Activated T-cell treated with anti-CD3 and anti-CD28 coated beads, Interleukin-2, amount 50 U/mL, for 24 hours (primary cell): ENCODE measurements at places on chromosomes 4 and X.

DNA sequence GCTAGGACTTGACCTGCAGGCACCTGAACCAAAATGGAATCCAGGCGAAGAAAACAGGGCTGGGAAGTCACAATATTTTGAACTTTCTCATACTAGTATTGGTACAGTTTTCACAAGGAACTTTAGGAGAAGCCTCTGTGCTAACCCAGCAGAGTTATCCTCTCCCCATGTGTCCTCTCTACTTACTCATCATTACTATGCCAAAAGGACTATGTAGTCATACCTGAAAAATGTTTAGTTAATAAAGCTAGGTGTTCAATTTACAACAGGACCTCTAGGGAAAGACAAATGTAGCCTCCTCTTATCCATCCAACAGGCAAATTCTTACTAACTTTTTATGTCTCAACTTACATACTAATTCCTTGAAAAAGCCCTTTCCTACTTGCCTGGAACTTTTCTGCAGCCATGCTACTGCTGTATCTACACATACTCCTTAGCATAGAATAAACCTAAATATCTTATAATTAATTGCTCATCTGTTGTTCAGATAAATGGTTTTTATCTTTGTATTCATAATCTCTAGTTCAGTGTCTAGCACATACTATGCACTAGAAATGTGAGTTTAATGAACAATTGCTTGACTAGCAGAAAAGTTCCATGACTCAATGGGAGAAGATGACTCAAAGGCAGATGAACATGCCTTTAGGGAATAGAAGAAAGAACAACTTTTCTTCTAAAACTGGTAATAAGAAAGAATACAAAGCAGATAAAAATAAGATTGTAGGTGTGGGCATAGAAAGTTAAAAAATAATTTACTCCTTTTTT is 215.5 kb upstream of the VEGFC start:
- DNase-seq: no peak

GRCh38 chr4:122783301-122784215 is 43.1 kb upstream of the FGF2 start:
- no peak for DNase-seq

DNA sequence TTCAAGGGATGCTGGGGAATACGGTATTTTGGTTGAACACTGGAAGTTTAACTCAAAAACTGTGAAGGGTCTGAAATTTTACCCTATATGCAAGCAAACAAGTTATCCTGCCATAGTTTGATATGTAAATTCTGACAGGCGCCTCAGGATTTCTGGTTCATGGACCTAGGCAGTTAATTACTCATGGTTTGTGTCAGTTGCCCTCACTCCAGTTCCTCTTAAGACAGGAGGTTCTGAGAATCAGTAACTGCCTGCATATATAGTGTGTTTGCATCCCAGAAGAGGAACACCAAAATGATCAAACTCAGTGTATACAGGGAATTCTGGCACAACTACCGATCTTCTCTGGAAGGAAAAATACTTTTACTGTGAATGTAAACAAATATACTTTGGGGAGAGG is 360.4 kb upstream of the NWD2 start:
- DNase-seq: no peak

DNA sequence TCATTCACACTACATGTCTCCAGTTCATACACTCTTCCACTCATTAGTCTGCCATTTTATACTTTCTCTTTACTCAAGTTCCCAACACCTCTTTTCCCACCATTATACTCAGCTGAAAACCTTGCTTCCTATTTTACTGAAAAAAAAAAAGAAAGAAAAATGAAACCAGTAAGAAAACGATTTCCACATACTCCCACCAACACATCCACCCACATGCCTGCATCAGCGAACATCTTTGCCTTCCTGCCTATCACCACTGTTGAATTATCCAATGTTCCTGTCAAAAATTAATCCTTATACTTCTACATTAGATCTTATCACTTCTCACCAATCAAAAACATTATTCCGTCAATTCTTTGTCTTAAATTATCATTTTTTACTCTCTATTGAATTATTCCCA is 188.1 kb upstream of the FAM241A start:
- no peak for DNase-seq

DNA sequence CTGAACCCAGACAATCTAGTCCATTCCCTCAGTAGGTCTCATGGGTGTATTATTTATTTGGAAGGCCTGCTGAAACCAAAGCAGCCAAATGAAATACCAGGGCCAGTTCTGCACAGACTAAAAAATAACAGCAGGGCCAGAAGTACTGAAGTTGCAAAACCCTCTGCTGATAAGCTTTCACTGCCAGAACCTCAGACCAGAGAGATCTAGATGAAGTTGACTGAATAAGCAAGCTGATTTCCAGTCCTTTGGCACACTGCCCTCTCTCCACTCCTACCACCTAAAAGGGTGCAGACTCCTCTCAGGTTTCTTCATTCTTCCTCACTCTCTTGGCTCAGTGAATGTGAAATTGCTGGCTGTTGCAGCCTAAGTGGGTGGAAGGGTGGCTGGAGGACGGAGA is 276.7 kb upstream of the KLF3 start:
- no peak for DNase-seq

DNA sequence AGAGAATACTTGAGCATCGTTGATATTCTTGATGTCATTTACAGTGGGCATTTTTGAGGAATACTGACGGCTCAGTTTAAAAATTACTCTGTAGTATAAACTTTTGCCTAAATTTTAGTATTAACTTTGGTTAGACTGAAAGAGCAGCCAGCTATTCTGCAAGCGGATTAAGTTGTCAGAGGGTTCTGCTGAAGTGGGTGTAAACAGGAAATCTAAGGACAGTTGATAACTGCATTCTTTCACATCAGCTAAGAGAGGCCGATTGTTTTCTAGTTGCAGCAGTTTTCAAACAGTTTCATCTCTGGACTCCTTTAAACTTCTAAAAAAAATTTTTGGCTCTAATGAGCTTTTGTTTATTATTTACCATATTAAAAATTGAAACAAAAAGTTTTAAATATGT is 149.6 kb downstream of the RAPGEF2 start:
- no peak for DNase-seq
